ELF-1 (cell line): ENCODE measurements at places on chromosomes 6 and 20.
A peak's percentile ranks its signal among the peaks of the same experiment; 100 is the strongest.

GRCh38 chr6:165876588-165876987 lies 213.5 kb upstream of the PDE10A start:
- DNase-seq, result no peak

- no peak for DNase-seq
Observed at GRCh38 chr6:138421089-138421488, 17.1 kb downstream of the HEBP2 start.

DNA sequence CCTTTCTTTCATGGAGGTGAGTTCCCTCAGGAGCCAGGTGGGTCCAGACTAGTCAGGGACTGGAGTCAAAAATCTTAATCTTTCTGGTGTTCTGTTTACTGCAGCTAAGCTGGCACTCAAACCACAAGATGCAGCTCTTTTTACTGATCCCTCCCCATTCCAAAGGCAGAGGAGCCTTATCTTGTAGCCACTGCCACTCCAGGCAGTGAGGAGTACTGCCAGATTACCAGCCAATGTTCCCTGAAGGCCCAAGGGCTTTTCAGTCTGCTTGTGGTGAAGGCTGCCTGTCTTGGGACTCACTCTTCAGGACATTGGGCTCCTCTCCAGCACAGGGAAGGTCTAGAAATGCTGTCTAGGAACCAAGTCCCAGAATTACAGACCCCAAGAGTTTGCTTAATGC lies 490.4 kb upstream of the ADGRB3 start:
- peak; percentile 14 for DNase-seq

- DNase-seq, result peak; percentile 77
Observed at GRCh38 chr20:2800521-2801285, at the start of gene CPXM1. TSS of gene CPXM1 (minus strand) at chr20:2800627. CDS start at chr20:2800572, 55 bp downstream.

DNA sequence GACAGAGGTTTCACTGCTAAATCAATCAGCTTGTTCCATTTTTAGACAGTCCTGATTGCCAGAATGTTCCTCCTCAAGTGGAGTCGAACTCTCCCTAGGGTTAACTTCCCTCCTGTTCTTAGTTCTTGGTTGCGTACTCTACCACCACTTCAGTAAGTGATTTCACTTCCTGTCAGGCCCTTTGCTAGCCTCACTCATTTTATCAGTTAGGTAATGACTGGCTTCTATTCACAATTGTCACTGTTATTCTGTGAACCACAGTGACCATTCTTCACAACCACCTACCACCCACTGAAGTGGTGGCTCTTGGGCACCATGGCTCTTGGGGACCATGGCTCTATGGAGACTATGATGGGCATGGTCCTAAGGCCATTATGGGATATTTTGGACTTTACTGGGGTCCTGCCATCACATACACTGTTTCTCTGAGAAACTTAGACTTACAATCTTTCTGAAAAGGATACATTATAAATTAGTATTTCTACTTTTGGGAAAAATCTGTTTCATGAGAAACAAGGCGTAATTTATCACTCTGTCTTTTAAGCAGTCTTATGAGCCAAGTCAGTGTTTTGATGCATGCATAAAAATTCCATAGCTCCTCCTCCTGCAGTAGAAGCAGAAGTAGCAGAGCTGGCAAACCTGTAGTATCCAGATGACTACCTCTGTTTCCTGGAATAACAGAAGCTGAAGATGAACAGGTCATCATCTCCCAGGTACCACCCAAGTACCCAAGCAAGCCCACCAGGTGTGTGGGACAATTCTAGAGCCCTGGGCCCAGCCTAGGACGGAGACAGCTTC lies 66.3 kb downstream of the ATXN1 start:
- no peak for DNase-seq

DNA sequence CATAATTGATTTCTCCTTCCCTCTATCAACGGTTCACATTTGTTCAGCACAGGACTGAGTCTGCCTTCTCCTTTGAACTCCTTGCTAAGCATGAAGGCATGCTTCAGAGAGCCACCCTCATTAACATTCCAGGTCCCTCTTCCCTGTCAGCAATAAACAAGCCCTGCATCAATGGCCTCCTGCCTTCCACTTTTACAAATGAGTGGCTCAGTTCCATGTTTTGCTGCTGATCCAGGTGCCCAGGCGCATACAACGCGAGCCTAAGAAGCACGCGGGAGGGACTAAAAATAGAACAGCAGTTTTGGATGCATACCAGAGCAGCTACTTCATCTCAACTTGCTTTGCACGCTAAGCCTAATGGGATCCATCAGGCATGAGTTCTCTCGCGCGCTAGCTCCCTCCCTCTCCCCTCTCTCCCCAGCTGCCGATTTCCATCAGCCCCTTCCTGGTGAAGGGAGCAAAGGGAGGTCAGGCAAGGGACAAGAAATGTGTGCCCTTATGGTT lies 53.4 kb downstream of the TRAF3IP2 start:
- DNase-seq, result peak; percentile 88
